ENCODE measurements at places on chromosomes 4 and X. TPM values are rescaled to one million over a fixed set of nuclear protein-coding genes. Genes with fewer than 3 reads are reported as not detected.

DNA sequence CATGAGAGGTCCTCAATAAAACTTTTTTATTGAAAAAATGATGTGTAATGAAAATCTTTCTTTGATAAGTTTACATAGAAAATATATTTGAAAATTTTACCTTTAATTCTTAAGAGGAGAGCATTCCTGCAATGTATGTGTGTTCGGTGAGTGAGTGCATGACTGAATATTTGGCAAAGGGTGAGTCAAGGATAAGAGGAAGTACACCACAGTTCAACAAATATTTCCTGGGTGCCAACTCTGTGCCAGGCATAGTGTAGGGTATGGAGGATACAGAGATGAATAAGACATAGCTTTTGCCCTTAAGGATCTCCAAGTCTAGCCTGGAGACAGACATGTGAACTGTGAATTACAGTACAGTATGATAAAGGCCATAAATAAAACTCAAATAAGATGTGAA, 84.7 kb upstream of the GPR101 start:
- H3K4me1 ChIP-seq, result no peaks in the 10 kb centered on the region
- DNase-seq, result no peak
- no peak overlapping the region for H3K4me3 ChIP-seq
- peaks cover 8% of the 10 kb centered on the region for H3K27me3 ChIP-seq
- H3K36me3 ChIP-seq, result no peaks in the 10 kb centered on the region

- H3K4me1 ChIP-seq, result no peaks in the 10 kb centered on the region
- no peak overlapping the region for H3K4me3 ChIP-seq
- no peaks in the 10 kb centered on the region for H3K27me3 ChIP-seq
- H3K27ac ChIP-seq, result no peak overlapping the region
- DNase-seq, result no peak
Observed at GRCh38 chrX:118615141-118615540, 112.3 kb upstream of the IL13RA1 start.

PLXNB3 gene
- polyA plus RNA-seq, result 0.13 TPM

GRCh38 chr4:180792541-180792940, 1450.7 kb upstream of the TENM3 start:
- no peak for DNase-seq
- H3K4me3 ChIP-seq, result no peak overlapping the region
- H3K27me3 ChIP-seq, result no peaks in the 10 kb centered on the region
- no peak overlapping the region for H3K27ac ChIP-seq
- no peaks in the 10 kb centered on the region for H3K36me3 ChIP-seq

DNA sequence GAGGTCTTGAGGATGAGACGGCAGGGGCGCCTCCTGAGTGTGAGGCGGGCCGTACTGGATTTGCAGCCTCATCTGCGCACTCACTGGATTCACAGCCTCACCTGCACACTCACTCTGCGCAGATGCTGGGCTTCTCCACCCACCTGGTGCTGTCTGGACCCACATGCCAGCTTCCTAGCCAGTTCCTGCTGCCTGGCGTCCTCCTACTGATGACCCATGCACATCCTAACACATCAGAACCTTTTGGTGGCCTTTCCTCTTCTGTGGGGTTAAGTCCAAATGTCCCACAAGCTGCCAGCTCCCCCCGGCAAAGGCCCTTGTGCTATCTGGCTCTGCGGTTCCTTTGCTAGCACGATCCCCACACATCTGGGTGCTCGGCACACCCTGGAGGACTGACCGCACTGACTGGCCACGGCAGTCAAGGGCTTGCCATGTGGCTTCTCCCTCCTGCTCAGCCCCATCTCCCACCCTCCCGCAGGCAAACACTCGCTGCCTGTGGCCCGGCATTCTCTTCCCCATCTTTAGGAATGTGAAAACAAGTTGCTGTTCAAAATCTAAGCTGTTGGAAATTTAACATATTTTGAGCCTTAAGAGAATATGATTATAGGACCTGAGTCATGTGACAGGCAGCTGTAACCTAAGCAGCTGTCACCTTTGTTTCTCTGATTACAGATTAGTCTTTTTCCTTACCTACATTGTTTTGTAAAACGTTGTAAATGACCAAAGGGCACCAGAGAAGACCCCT, 39.4 kb upstream of the AFAP1 start:
- DNase-seq, result no peak
- H3K36me3 ChIP-seq, result peaks cover 89% of the 10 kb centered on the region
- no peak overlapping the region for H3K4me3 ChIP-seq
- no peaks in the 10 kb centered on the region for H3K27me3 ChIP-seq

CCDC160 gene
- polyA plus RNA-seq, result 5.2 TPM

ZNF718 gene
- 0.56 TPM for polyA plus RNA-seq

MAGEB1 gene
- polyA plus RNA-seq, result not detected

- no peak for DNase-seq
- no peaks in the 10 kb centered on the region for H3K27me3 ChIP-seq
- no peaks in the 10 kb centered on the region for H3K36me3 ChIP-seq
- no peak overlapping the region for H3K27ac ChIP-seq
Observed at GRCh38 chrX:103756736-103757135, 19.9 kb upstream of the PLP1 start.

DNA sequence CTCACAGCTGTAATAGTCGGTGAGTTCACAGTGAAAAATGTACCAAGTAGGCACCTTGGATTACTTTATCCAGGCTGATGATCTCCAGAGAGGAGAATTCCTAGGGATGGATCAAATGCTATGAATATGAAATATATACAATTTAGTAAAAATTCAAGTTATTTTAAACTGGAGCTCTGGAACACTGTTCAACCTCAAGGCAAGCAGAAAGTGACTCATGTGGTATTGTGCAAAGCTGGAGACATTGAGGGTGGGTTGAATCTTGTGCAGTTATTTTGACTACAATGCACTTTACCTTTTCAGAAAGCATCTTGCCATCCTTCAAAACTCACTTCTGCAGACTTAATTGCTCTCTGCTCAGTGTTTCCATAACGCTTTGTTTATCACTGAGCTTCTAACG, 43.4 kb downstream of the OSTC start:
- no peak overlapping the region for H3K27ac ChIP-seq
- no peak overlapping the region for H3K4me3 ChIP-seq
- no peaks in the 10 kb centered on the region for H3K27me3 ChIP-seq
- H3K36me3 ChIP-seq, result no peaks in the 10 kb centered on the region
- no peaks in the 10 kb centered on the region for H3K4me1 ChIP-seq
- DNase-seq, result no peak

TCP11X2 gene
- not detected for polyA plus RNA-seq

GRCh38 chrX:28960063-28960462, 372.8 kb downstream of the IL1RAPL1 start:
- H3K4me3 ChIP-seq, result no peak overlapping the region
- no peak for DNase-seq
- no peaks in the 10 kb centered on the region for H3K27me3 ChIP-seq
- H3K27ac ChIP-seq, result no peak overlapping the region
- no peaks in the 10 kb centered on the region for H3K4me1 ChIP-seq
- no peaks in the 10 kb centered on the region for H3K36me3 ChIP-seq

DNA sequence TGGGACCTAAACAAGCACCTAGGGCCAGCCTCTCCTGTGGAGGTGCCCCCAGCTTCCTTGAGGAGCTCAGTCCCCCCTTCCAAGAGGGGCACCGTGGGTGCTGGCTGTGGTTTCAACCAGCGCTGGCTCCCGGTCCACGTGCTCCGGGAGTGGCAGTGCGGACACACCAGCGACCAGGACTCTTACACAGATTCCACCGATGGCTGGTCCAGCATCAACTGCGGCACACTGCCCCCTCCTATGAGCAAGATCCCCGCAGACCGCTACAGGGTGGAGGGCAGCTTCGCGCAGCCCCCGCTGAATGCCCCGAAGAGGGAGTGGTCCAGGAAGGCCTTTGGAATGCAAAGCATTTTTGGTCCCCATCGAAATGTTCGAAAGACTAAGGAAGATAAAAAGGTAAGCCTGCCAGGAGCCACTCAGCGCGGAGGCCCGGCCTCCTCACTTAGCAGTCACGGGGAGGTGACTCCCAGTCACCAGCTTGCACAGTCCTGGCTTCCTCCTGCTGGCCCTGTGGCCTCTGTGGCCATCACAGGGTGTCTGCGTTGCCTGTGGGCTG, 24.9 kb downstream of the RGS12 start:
- peaks cover 28% of the 10 kb centered on the region for H3K4me1 ChIP-seq
- peaks cover 20% of the 10 kb centered on the region for H3K36me3 ChIP-seq
- H3K4me3 ChIP-seq, result no peak overlapping the region
- no peak for DNase-seq
- no peaks in the 10 kb centered on the region for H3K27me3 ChIP-seq
